ENCODE measurements at places on chromosomes 4 and X. TPM values are rescaled to one million over a fixed set of nuclear protein-coding genes. Genes with fewer than 3 reads are reported as not detected.

- DNase-seq = no peak
These were observed 20.8 kb downstream of the ARHGEF6 start for GRCh38 chrX:136759968-136760367.

GRCh38 chr4:7204656-7205387, 12.5 kb downstream of the SORCS2 start:
- no peak for DNase-seq

TASL gene
- 1.4 TPM for total RNA-seq

USP26 gene
- total RNA-seq = not detected

IL9R gene
- total RNA-seq = not detected

CXorf38 gene
- total RNA-seq = 8.7 TPM
